ENCODE measurements at places on chromosomes 3 and 15.

DNA sequence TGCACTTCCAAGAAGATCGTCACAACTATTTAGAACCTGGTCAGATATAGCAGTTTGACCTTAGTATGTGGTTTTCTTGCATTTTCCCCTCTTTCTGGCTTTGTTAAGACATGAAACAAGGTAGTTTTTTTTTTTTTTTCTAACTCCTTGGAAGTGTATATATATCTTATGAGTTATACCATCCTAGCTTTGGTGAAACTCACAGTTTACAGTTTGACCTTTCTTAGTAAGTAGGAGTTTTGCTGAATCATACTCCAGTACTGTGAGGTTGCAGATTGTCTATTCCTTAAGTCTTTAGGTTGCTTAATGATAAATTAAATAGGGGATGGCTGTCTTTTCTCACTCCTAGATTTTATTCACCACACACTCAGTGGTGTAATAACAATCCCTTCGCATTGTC lies 325.0 kb downstream of the RBMS3 start:
- no peaks in the 10 kb centered on the region for H3K36me3 ChIP-seq
- no peak overlapping the region for H3K4me3 ChIP-seq
- H3K27me3 ChIP-seq, result no peaks in the 10 kb centered on the region
- no peak for DNase-seq
- no peak overlapping the region for H3K27ac ChIP-seq
- H3K4me1 ChIP-seq, result no peaks in the 10 kb centered on the region

DNA sequence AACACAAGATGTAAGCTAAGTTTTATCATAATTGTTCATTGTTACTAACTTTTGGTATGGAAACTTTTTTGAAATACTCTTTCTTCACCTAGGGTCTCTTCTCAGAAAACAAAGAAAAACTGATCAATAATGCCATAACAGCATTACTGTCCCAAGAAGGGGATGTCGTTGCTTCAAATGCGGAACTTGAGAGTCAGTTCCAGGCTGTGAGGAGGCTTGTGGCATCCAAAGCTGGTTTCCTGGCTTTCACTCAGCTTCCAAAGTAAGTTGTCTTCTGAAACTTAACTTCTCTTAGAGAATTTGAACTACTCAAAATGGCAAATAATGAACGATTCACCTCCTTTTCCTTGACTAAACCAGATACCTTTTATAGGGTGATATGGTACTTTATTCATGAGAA lies 39.3 kb downstream of the DNAJC13 start:
- peaks cover 51% of the 10 kb centered on the region for H3K36me3 ChIP-seq
- H3K4me3 ChIP-seq, result no peak overlapping the region
- DNase-seq, result no peak
- H3K4me1 ChIP-seq, result no peaks in the 10 kb centered on the region
- no peaks in the 10 kb centered on the region for H3K27me3 ChIP-seq
- no peak overlapping the region for H3K27ac ChIP-seq

DNA sequence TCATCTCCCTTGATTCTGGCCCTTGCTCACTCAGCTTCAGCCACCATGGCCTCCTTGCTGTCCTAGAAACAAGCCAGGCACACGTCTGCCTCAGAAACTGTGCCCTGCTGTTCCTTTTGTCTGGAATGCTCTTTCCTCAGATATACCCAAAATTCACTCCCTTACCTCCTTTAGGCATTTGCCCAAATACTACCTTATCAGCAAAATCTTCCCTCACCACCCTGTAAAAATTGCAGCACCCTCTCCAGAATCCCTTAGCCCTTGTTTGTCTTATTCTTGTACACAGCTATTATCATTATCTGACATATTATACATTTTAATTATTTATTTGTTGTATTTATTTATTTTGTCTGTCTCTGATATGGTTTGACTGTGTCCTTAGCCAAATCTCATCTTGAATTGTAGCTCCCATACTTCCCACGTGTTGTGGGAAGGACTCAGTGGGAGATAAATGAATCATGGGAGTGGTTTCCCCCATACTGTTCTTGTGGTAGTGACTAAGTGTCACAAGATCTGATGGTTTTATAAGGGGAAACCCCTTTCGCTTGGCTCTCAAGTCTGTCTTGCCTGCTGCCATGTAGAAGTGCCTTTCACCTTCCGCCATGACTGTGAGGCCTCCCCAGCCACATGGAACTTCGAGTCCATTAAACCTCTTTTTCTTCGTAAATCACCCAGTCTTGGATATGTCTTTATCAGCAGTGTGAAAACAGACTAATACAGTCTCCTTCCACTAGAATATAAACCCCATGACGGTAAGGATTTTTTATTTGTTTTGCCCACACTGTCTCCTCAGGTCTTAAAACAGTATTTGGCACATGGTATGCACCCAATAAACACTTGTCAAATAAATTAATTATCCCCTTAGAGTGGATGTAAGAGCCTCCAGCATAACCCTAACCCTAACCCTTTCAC lies 60.0 kb upstream of the STT3B start:
- no peaks in the 10 kb centered on the region for H3K27me3 ChIP-seq
- H3K4me3 ChIP-seq, result no peak overlapping the region
- DNase-seq, result peak; percentile 46
- peaks cover 3% of the 10 kb centered on the region for H3K36me3 ChIP-seq

DNA sequence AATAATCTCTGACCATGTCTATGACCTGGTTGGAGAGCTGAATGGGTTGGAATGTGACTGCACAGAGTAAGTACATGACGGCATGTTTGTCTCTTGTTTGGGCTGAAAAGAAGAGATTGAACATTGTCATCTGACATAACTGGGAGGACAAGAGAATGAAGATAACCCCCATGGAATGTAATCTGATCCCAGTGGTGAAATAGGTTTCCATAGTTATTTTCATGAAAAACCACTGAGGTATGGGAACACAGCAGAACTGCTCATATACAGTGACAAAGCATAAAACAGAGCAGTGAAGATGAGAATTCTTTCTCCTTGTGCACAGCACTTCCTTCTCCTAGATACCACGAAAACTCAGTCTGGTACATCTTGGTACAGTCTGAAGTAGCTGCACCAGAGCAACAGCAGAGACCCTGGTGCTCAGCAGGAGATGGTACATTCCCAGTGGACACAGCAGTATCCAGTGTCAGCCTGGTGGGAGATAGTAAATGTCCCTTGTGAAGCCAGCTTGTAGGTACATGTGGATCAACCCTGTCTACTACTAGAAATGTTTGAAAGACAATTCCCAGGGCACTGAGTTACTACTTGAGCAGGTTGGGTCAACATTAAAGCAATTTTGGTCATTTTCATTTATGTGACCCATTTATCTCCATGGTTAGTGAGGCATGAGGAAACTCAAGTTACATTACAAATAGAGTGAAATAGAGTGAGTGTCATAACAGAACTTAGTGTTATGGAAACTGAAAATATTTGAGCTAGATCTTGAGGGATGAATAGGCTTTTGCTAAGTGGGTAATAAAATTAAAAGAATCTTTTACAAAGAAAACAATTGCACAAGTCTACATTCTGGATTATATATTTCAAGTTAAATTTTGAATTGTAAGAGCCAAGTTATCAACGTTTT lies 178.3 kb downstream of the SUCNR1 start:
- H3K4me1 ChIP-seq, result no peaks in the 10 kb centered on the region
- no peak for DNase-seq
- H3K27ac ChIP-seq, result no peak overlapping the region
- no peaks in the 10 kb centered on the region for H3K36me3 ChIP-seq
- H3K27me3 ChIP-seq, result no peaks in the 10 kb centered on the region

- H3K4me1 ChIP-seq, result no peaks in the 10 kb centered on the region
- H3K4me3 ChIP-seq, result no peak overlapping the region
- DNase-seq, result no peak
Observed at GRCh38 chr15:88498996-88499395, 31.5 kb downstream of the MRPS11 start.

- no peak overlapping the region for H3K4me3 ChIP-seq
- H3K36me3 ChIP-seq, result no peaks in the 10 kb centered on the region
- DNase-seq, result no peak
Observed at GRCh38 chr3:69729147-69729919, 9.9 kb upstream of the MITF start.

DNA sequence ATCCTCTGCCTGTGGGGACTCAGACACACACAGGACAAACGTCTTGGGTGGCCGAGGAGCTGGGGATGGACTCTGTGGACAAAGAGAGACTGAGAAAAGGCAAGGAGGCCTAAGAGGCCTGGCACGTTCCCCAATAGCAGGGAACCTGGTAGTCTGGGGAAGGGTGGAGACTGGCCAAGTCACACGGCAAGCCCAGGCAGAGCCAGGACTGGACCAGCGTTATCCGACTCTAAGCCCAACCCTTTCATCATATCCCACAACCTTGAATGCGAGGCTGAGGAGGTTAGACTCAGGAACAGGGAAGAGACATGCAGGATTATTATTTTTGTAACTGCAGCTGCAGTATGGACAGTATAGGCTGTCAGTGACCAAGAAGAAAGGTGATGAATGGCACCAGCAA lies 53.4 kb downstream of the SLC6A11 start:
- H3K4me3 ChIP-seq, result no peak overlapping the region
- no peaks in the 10 kb centered on the region for H3K36me3 ChIP-seq
- H3K27ac ChIP-seq, result no peak overlapping the region
- no peak for DNase-seq
- no peaks in the 10 kb centered on the region for H3K27me3 ChIP-seq
- H3K4me1 ChIP-seq, result no peaks in the 10 kb centered on the region

GRCh38 chr3:112858410-112859069 lies 11.9 kb upstream of the CD200R1L start:
- peaks cover 28% of the 10 kb centered on the region for H3K4me1 ChIP-seq
- no peaks in the 10 kb centered on the region for H3K27me3 ChIP-seq
- DNase-seq, result no peak
- H3K36me3 ChIP-seq, result peaks cover 12% of the 10 kb centered on the region

DNA sequence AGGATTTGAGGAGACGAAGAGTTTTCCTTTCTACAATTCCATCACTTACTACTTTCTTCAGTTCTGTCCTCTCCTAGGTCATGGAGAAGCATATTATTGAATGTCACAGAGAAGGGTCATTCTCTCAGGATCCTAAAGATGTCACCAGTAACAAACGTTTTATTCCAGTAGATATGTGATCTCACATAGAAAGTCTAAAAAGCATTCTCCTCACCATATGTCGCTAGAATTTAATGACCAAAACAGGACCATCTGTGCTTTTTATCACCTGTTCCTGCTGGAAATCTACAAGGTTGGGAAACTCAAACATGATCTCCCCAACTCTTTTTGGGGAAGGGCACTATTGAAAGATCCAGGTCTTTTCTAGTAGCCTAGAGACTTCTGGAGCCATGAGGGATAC lies 24.0 kb upstream of the FRMD5 start:
- no peaks in the 10 kb centered on the region for H3K36me3 ChIP-seq
- H3K27me3 ChIP-seq, result peaks cover 29% of the 10 kb centered on the region
- H3K4me3 ChIP-seq, result no peak overlapping the region
- DNase-seq, result no peak
- H3K4me1 ChIP-seq, result peaks cover 2% of the 10 kb centered on the region

DNA sequence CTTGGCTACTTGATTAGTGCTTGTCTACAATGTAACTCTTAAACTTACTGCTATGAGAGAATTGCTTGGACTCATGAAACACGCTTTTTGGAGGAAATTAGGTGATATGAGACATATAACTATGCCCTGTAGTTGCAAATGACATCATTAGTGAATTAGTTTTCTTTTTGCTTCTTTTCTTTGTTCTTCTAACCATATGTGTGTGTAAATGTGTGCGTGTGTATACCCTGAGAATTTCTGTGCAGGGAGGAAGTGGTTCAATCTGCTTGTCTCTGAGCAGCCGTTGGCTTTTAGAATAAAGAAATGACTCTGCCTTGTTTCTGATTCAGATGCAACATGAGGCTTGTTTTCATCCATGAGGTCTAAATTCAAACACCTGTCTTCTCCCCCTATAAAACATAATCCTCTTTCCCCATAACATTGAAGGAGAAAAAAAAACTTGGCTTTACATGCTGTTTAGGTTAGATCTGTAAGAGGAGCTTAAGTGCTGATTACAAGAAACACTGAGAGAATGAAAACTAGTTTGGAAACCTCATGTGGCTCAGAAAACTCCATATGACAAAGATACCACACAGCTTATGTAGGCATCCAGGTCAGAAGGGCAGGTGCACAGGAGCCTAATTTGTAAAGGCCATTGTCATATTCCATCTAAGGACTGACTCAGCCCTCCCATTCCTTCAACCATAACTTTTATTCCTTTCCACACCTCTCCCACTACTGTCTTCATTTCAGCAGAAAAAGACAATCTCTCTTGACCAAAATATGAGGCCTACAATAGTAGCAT lies 30.5 kb upstream of the BLM start:
- H3K4me1 ChIP-seq, result peaks cover 56% of the 10 kb centered on the region
- DNase-seq, result peak; percentile 77
- peak overlapping the region; percentile 96 for H3K27ac ChIP-seq
- no peaks in the 10 kb centered on the region for H3K27me3 ChIP-seq
- H3K36me3 ChIP-seq, result peaks cover 25% of the 10 kb centered on the region
